Putamen (tissue), 1 donor: ENCODE measurements at places on chromosomes 7 and 10.

GRCh38 chr7:16916105-16916639 is 34.4 kb upstream of the AGR3 start:
- DNase-seq, result no peak

- no peak for DNase-seq
These were observed 196.8 kb downstream of the PTN start for GRCh38 chr7:137146552-137147337.

- DNase-seq, result no peak
These were observed 97.3 kb upstream of the COL1A2 start for GRCh38 chr7:94297397-94297838.

DNA sequence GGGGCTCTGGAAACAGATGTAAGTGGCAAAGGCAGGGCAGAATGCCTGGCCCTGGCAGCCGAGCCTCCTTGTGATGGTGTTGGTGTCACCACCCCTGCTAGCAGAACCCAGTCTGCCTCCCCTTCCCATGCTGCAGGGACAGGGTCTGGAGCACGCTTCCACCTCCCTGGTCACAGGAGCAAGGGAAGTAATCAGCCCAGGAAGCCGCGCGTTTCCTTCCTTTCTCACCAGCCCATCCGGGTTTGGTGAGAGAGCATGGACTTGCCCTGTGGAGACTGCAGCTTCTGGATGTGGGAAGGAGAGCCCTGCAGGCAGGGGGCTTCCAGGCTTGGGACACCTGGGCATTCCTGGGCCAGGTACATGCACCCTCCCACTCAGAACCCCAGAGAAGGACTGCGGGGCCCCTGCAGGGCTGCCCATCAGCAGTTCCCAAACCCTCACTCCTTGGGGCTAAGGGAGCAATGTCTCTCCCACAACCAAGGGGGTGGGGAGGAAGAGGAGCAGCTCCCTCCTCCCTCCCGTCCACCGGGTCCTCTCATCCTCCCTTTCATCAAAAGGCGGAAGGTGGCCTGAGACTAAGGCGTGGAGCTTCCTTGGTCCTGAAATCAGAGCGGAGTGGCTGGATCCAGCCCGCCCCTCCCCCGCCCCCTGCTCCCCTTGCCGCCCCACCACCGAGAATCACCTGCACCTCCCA is 1.8 kb downstream of the MMRN2 start:
- no peak for DNase-seq

DNA sequence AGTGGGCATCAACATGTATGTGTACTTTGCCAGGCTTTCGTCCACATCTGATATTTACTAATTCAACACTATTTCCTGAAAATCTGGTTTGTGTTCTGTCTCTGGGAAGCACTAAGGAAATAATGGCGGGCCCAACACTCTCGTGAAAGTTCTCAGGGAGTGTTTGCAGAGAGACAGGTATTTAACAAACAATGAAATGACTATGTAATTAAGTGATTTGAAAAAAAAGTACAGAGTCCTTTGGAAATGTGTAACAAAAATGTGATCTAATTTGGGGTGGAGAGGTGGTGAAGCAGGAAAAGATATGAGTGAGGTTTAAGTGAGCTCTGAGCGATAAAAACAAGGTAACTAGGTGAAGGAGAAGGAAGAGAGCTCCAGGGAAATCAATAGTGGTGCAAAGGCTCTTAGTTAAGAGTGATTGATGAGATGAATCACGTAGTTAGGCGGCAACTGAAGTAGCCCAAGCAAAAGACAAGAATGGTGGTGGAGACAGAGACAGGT is 95.3 kb upstream of the DNAJB12 start:
- no peak for DNase-seq

DNA sequence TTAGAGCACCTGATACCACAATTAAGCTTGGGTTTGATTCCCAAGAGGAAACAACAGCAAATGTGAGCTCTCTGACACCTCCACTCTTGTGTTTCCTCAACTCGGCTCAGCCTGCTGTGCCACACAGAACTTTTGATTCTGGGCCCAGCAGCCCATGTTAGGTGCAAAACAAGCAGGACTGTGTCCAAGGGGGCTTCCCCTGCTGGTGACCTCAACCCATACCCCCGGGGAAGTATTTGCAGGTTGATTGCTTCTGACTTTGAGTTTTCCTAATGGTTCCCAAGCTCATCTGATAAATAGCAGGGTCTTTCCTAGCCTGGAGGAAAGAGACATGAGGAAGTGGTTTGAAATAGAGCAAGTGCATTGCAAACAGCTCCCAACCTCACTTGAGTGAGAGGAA is 43.5 kb upstream of the ADAM12 start:
- DNase-seq, result no peak

- DNase-seq, result peak; percentile 83
These were observed 28.6 kb downstream of the MTURN start for GRCh38 chr7:30163231-30163894.

GRCh38 chr7:131189488-131189887 is 138.2 kb upstream of the MKLN1 start:
- no peak for DNase-seq

DNA sequence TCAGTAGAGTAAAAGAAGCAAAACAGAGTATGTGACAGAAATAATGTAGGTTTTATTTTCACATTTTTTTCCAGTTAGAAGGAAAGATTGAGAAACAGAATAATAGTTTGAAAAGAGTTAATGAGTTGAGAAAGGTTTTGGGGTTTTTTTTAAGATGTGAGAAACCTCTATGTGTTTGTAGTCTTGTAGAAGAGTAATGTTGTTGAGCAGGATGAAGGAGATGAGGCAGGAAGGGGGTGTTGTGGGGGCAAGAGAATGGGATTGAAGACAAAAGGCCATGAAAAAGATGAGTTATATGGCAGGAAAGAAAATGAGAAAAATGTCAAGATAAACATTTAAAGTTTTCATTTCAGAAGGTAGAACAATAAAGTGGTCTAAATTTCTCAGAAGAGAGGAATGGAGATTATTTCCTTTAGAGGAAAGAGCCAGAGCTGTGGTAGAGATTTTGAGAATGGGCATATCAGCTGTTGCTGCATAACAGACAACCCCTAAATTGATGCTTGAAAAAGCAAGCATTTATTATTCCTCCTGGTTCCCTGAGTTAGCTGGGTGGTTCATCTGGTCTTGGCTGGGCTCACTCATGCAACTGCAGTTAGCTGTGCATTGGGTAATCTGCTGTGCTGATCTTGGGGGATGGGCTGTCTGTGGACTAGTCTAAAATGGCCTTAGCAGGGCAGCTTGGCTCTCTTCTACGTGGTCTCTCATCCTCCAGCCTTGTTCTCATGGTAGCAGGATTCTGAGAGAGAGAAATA is 27.1 kb downstream of the PCGF5 start:
- no peak for DNase-seq

- no peak for DNase-seq
These were observed 258.4 kb upstream of the BMPER start for GRCh38 chr7:33646891-33647391.

GRCh38 chr7:120775755-120776154 is 82.2 kb downstream of the TSPAN12 start:
- DNase-seq, result no peak

- no peak for DNase-seq
These were observed 83.3 kb downstream of the ATE1 start for GRCh38 chr10:121844537-121844936.

GRCh38 chr7:69067397-69067796 is 530.9 kb upstream of the AUTS2 start:
- DNase-seq, result no peak

- DNase-seq, result no peak
These were observed 75.7 kb downstream of the IGF2BP3 start for GRCh38 chr7:23394488-23395171.

DNA sequence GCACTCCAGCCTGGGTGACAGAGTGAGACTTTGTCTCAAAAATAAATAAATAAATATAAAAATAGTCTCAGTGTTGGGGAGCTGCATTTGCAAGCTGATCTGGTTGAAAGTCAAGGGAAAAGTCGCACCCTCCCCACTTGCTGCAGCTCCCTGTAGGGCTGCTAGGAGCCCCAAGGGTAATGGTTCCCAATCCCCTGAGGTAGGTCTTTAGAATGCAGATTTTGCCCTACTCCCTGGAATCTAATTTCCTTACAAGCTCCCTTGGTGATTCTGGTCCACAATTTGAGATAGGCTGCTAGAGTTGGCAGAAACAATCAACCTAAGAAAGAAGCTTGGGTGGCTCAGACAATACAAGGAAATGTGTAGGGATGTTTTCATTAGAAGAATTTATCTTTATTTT is 232.5 kb upstream of the YAE1 start:
- no peak for DNase-seq

- no peak for DNase-seq
These were observed 217.8 kb downstream of the TFEC start for GRCh38 chr7:115812794-115813193.

- no peak for DNase-seq
These were observed 103.8 kb upstream of the AKR1E2 start for GRCh38 chr10:4721999-4722753.

GRCh38 chr10:3469639-3470020 is 297.0 kb upstream of the PITRM1 start:
- DNase-seq, result no peak

DNA sequence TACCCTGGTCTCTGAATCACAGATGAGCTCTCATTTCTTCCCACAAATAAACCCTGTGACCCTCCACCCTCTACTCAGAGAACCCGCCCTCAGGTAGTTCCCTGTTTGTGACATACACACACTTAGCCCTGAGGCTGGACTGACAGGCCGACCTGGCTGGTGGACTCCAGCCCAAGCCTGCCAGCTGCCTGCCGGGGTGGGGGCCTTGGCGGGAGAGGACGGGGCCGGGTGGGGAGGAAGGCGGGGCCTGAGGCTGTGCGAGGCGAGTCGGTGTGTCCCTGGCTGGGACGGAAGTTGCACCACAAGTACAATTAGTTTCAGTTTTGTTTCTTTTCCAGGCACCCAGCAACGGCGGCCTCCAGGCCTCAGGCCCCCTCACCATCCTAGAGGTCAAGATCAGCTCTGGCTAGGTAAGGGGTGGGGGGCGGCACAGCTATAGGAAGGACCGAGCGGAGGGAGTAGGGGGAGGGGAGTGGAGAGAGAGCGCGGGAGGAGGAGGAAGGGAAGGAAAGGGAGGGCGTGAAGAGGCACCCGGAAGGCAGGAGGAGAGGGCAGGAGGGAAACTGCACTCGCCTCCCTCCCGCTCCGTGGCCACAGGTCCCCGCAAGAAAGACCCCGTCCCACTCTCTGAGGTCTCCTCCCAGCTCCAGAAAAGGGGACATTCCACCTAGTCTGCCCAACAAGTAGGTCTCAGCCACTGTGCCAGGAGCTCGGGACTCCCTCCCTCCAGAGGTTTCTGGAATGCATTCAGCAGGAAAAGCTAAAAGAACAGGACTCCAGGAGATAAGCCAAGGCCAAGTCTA is at the start of gene TRIM56:
Gene TRIM56, plus strand, starts transcription at position 320 of the 803 bp plus-strand sequence. CDS start 1,832 bp downstream, outside the sequence.
- DNase-seq, result peak; percentile 60
